ENCODE measurements at places on chromosomes 11 and 22.

GRCh38 chr11:44863231-44863630 is 87.5 kb downstream of the TP53I11 start:
- DNase-seq, result no peak

- DNase-seq, result peak; percentile 41
These were observed 12.2 kb upstream of the RPS3 start for GRCh38 chr11:75386942-75387630.

GRCh38 chr11:119940401-119940976 is 197.4 kb downstream of the TRIM29 start:
- DNase-seq, result no peak

DNA sequence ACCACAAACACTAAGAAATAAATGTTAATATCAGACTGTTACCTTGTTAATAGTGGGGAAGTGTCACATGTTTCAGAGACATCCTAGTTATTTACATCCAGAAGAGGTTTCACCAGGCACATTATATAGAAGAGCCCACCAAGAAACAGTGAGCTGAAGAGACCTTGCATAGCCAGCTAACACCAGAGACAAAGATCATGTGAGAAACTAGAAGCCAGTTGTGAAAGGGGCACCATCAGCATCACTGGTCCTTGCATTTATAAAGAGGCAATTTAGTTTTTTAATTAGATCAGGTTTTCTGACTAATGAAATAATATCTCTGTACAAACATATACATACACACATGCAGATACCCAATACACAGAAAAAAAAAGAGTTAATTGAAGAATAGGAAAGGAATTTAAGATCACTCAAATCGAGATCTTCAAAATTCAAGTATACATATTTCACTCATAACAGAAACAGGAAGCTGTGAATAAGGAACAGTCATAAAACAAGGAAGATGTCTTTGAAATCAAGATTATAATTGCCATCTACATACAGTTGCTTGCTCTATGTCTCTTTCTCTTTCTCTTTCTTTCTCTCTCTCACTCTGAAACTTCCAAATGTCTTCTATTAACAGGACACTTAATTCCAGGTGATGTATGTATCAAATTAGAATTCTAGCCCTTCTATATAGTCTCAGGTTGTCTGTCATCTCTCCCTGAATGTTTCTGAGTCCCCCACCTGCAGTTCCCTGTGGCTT is 348.7 kb downstream of the ETS1 start:
- no peak for DNase-seq

- no peak for DNase-seq
These were observed 16.9 kb downstream of the MYRF start for GRCh38 chr11:61769169-61769920.

GRCh38 chr11:123518496-123519054 is 88.5 kb downstream of the GRAMD1B start:
- no peak for DNase-seq

DNA sequence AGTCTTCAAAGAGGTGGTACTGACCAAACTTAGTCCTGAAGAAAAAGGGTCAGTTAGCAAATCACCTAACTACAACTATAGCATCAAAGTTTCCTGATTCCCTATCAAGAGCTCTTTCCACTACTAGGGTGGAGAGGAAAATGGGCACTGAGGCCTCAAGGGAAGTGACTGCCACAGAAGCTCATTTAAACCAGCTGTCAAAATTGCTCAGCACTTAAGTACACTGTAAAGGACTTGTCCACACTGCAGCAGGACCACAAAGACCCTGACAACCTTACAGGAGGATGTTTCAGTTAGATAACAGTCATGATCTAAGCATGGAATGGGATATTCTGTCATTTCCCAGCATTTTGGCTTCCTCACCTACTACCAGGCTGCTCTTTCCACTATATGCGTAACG is 33.0 kb downstream of the FAM168A start:
- DNase-seq, result no peak

DNA sequence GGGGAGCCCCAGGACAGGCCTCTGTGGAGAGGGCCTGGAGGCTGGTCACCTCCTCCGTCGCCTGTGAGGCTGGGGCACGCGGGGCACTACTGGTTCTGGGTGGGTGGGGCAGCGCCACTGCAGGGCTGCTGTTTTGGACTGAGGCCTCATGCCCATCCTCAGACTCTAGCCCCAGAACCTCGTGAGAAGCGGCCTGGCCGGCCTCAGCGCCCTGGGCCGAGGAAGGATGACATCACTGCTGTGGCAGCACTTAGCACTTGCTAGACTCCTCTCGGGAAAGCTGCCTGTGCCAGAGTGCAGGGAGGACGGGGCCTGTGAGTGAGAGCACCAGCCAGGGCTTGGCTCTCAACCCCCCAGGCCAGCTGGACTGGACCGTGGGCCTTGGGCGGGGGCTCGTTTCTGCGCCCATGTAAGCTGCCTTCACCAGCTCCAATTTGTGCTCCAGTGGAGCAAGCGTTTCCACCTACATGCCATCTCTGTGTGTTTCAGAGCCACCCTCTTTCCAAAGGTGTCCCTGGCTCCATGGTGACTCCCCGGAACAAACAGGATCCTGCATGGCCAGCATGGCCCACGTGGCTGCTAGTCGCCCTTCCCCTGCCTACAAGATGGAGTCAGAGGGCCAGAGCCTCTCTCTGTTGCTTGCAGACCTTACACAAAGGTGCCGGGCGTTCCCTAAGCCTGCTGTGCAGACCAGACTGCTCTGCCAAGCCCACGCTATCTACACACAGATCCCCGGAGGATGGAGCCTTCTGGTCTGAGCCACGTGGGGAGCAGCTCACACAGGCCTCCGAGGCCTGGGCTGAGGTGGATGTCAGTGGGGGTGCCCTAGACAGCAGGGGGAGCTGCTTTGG is 102.9 kb downstream of the CTTN start:
- no peak for DNase-seq

- no peak for DNase-seq
These were observed 8.3 kb downstream of the CD81 start for GRCh38 chr11:2385156-2386151.

All from RWPE1 (cell line).